ENCODE measurements at places on chromosomes 5 and 9. TPM values are rescaled to one million over a fixed set of nuclear protein-coding genes. Genes with fewer than 3 reads are reported as not detected.

DNA sequence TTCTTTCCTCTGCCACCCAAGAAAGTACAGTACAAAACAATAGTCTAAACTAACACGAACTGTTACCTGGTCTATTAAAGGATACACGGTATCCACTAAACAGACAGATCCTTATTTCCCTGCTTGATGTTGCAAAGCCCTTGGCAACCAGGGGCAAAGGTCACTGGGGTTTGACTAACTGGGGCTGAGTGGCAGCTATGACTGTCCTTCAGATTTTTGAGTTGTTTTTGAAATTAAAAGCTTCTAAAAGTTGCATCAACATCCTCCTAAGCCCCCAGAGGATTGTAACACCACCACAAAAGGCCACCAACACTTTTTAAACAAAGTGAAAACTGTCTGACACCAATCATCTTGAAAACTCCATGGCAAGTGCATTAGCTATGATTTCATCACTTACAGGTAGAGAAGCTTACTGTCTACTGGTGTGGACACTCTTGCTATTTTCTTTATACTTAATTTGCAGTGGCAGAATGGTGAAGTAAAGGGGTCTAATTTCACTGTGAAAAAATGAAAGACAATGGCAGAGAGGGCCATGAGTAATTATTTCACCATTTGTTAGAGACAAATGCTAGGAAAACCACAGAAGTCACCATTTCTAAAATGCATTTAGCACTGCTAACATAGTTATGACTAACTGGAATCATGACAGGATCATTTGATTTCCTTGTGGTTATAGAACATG lies 292.4 kb downstream of the EFNA5 start:
- DNase-seq = peak; percentile 20

DNA sequence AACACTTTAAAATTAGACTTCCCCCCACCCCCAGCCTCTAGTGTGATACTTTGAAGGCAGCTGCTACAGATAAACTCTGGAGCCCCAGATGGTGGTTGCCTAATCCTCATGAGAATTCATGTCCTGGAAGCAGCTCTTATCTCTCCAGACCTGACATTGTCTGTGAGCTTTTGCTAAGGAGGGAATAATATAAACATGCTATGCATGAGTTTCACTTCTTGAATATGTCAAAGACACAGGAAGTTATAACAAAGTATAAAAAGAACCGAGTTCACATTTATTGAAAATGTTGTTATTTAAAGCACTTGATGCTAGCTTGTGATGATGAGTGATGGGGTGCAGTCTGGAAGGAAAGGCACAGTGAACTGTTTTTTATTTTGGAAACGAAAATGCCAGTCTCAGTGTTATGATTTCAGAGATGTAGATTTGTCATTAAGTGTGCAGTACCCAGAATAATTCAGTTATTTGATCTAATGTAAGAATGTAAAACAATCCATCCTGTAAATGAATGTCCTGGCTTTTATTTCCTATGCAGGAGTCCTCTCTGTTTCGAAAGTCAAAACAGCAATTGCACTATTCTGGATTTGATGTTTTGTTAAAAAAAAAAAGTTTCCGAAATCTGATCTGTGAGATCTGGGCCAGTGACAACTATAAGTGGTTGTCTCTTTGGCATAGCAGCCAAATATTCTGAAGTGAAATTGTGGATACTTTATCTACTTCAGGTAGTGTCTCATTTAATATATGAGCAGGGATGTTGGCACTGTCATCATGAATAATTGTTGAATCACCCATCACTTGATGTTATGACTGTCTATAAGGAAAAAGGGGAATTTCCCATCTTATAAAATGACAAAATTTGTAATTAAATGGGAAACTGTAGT lies 77.0 kb downstream of the ZCCHC7 start:
- no peak for DNase-seq

DNA sequence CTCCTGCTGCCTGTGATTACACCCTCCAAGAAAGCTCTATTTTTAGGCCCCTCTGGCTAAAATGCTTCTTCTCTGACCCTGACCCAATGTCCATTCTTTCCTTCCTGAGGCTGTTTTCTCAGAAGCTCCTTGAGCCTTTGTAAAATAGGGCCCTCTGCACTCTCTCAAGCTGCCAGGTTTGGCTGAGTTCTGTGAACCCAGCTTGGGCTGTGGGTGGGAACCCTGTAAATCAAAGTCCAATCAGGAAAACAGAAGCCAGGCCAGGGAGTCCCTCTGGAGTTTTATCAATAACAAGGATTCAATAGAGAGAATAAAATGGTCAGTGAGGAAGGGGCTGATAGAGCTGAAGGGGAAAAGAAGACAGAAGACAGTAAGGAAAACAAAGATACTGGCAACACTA lies 43.7 kb upstream of the ERCC6L2 start:
- no peak for DNase-seq

The PCDHGA12 gene
- 1.0 TPM for total RNA-seq

The HBEGF gene
- total RNA-seq = 5.8 TPM

The NMUR2 gene
- total RNA-seq = 0.57 TPM
